8988T (cell line): ENCODE measurements at places on chromosomes 11 and 22.

DNA sequence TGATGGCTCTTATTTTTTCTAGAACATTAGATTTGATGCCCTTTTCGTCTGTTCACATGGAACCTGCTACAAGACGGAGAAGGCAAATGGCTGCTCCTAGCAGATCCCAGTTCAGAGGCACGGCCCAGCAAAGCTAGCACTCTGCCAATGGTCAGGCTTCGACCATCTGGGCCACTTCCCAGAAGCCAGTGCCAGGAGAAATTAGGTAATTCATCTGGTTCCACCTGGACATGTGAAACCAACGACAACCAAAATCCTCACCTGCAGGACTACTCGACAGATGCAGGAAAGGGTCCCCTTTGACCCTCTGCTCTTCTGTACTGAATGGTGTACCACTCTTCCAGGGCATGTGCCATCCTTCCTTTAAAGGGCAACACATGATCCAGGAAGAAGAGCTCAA, 25.4 kb downstream of the MICAL3 start:
- DNase-seq: no peak

DNA sequence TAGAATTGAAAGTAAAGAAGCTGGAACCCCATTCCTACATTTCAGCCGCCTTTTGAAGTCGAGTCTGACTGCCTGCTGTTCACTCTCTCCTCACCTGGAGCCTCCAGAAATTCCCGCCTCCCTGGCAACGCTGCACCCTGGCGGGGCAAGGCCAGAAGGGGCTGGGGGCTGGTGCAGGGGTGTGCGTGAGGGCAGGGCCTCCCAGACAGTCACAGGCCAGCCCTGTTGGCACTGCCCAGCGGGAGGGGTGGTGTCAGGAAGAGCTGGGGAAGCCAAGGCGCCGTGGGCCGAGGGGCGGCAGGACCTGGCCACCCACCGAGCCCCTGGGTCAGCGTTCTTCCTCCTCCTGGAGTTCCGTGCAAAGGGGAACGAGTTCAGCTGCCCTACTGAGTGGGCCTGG, 123.2 kb downstream of the KCNQ1OT1 start:
- no peak for DNase-seq

- DNase-seq: no peak
These were observed 101.9 kb downstream of the WT1 start for GRCh38 chr11:32333320-32333991.

DNA sequence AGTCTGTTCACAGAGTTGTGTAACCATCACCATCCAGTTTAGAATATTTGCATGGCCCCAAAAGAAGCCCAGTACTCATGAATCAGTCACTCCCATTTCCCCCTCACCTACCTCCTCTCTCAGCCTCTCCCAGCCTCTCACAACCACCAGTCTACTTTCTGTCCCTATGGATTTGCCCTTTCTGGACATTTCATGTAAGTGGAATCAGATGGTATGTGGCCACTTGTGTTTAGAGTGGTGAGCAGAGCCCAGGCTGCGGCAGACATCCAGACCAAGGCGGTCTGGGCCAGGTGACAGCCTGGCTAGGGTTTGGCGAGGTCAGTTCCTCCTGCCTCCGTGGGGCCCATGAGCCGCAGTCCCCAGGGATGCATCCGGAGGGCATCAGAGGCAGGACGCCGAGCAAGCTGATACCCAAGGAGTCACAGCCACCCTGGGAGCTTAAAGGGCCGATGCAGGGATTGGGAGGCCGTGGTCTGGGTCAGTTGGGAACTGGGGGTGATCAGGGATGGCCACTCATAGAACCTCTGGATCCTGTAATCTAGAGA, 53.3 kb upstream of the CLDN5 start:
- DNase-seq: no peak

GRCh38 chr22:36221799-36222751, 17.3 kb downstream of the APOL2 start:
- no peak for DNase-seq

DNA sequence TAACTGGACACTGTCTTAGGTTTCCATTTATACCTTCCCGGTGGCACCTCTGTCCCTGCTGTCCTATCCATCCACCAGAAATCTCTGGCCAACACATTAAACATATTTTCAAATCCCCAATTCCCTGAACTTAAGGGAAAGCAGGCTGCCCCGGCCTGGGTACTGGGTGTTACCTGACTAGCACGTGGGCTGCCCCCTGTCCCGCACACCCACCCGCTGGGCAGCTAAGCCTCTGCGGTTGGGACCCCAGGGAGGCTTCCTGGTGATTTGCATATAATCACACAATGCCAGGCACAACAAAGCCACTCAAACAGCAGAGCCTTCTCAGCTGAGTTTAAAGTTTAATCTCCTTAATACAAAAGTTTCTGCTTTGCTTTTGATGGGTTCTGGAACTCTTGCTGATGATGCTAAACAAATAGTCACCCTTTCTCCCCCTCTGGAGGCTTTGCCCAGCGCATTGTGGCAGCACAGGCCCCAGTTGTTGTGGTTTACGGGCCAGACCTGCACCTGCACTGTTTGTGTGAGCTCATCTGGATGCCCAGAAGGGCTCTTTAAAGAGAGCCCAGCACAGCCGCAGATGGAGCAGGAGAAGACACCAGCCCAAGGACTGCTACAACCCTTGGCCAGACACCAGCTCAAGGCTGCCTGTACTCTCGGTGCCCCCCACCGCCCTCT, 59.9 kb upstream of the POU2AF1 start:
- DNase-seq: no peak

GRCh38 chr22:49885281-49885680, 31.6 kb downstream of the ZBED4 start:
- DNase-seq: no peak
